Hepatocyte (in vitro differentiated cells): ENCODE measurements at places on chromosomes 11 and 22. TPM values are rescaled to one million over a fixed set of nuclear protein-coding genes. Genes with fewer than 3 reads are reported as not detected.

DNA sequence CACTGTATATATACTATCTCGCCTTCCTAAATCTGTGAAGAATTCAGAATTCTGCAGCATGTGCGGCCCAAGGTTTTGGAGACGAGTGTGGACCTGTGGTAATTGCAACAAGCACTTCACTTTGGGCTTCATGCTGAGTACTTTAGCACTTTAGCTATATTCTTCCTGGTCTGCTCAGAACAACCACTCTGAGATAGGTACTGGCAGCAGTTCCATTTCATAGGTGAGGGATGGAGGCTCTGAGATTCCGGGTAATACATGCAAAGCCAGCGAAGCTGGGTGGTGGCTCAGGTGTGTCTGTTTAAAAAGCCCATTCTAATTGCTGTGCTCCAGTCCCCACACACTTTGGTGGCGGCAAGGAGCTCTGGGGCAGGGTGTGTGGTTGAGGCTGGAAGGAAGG, 6.4 kb downstream of the ELF5 start:
- no peaks in the 10 kb centered on the region for H3K4me1 ChIP-seq
- H3K36me3 ChIP-seq, result no peaks in the 10 kb centered on the region
- no peak overlapping the region for H3K27ac ChIP-seq

DNA sequence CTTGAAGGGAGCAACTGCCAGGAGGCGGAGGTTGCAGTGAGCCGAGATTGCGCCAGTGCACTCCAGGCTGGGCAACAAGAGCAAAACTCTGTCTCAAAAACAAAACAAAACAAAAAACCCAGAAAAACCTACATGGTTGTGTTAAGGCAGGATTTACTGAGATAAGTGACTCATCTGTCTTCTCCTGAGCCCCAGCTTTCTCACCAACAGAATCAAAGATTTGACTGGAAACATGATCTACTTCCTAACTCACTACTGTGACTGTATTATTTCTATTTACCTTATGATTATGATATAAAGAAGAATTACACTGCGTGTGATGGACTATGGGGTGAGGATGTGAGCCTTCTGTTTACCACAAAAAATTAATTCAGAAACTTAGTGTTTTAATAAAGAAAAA, 21.8 kb downstream of the FAM118B start:
- no peaks in the 10 kb centered on the region for H3K27me3 ChIP-seq
- no peak overlapping the region for H3K27ac ChIP-seq
- H3K36me3 ChIP-seq, result no peaks in the 10 kb centered on the region
- H3K4me1 ChIP-seq, result no peaks in the 10 kb centered on the region
- no peak for DNase-seq
- no peak overlapping the region for H3K4me3 ChIP-seq

DNA sequence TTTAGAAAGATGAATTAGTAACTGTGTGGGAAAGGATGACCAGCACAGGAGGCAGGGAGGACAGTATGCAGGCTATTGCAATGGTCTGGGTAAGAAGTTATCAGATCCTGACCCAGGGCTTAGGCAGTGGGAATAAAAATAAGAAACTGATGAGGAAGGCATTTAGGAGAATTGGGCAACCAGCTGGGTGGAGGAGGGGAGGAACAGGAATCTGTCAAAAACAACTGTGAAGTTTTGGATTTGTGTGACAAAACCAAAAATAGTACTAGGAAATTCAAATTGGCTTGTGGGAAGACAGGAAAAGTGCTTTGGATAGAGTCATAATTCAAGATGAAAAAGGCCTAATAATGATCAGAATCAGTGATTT, 27.9 kb downstream of the MMP13 start:
- H3K27me3 ChIP-seq, result no peaks in the 10 kb centered on the region
- no peak overlapping the region for H3K27ac ChIP-seq
- H3K4me1 ChIP-seq, result peaks cover 24% of the 10 kb centered on the region

DNA sequence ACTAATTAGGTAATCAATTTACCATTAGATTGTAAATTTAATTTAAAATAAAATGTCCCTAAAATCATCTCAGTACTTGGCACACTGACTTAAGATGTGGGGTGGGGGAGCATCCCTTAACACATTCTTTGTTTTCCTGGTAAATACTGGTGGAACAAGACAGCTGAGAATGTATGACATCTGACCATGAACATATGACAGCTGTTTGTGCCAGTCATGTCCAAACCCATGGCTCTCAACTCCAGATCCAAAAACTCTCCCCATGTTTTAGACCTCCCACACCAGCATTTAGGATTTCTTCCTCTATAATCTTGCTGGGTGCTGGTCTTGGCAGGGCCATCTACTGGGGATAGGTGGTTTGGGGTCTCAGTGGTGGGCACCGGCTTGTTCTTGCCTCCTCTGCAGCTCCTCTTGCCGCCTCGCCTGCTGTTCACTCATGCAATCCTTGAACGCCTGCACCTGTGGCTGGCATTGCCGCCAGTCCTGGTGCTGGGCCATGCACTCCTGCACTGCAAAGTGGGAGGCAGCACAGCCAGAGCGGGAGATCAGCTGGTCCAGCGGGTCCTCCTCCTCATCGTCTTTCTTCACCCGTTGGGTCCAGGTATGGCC, 3.8 kb downstream of the COA4 start:
- no peak for DNase-seq
- H3K4me1 ChIP-seq, result peaks cover 14% of the 10 kb centered on the region
- no peaks in the 10 kb centered on the region for H3K27me3 ChIP-seq

DNA sequence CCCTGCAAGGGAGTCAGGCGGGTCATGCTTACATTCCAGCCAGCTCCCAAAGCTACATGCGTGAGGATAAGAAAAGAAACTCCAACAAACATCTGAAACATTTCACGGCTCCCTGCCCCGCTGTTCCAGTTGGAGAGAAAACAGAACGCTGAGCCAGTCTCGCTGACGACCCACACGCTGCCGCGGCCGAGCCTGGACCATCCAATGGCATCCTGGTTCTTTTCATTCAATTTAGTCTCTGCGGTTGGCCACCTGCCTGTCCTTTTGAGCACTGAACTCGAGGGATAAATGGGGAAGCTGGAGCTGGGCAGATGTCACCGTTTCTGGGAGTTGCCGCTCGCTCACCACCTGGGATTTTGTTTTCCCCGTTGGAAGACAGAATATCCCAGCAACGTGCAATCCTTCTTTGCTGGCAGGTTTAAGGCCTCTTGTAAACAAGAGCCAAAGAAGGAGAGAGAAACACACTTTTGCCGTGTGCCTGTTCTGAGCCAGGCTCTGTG, 45.3 kb upstream of the SHISAL1 start:
- no peak overlapping the region for H3K4me3 ChIP-seq
- H3K36me3 ChIP-seq, result no peaks in the 10 kb centered on the region
- no peak for DNase-seq
- no peaks in the 10 kb centered on the region for H3K27me3 ChIP-seq

GRCh38 chr11:3939211-3939610, 83.7 kb downstream of the STIM1 start:
- H3K27me3 ChIP-seq, result no peaks in the 10 kb centered on the region
- H3K36me3 ChIP-seq, result no peaks in the 10 kb centered on the region
- no peak for DNase-seq
- peaks cover 11% of the 10 kb centered on the region for H3K4me1 ChIP-seq
- H3K4me3 ChIP-seq, result no peak overlapping the region

- no peaks in the 10 kb centered on the region for H3K36me3 ChIP-seq
- no peaks in the 10 kb centered on the region for H3K27me3 ChIP-seq
- H3K4me1 ChIP-seq, result no peaks in the 10 kb centered on the region
- H3K27ac ChIP-seq, result no peak overlapping the region
Observed at GRCh38 chr11:69131121-69131566, 24.6 kb upstream of the SMIM38 start.

DNA sequence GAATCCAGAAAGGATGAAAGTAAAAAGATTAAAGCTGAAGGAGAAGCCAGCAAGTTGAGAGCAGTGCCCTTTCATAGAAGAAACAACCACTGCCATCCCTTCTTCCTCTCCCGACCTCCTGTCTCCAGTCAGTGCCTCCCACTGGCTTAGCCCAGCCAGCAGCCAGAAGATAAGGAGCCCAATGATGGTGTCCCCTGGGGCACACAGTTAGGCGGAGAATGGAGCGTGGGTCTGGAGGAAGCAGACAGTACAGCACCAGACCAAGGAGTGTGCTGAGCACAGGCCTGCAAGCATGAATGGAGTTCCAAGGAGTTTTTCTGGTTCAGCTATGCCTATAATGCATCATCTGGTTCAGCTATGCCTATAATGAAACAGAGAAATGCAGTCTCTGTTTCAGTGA, 54.3 kb upstream of the TNRC6B start:
- H3K27ac ChIP-seq, result no peak overlapping the region
- H3K4me3 ChIP-seq, result no peak overlapping the region
- no peaks in the 10 kb centered on the region for H3K4me1 ChIP-seq

Gene CHRNA10
- total RNA-seq, result 0.64 TPM in 1 of 2 replicates, not detected in the other

Gene DENND6B
- 3.1 and 3.3 TPM in 2 replicates for total RNA-seq

Gene USH1C
- total RNA-seq, result 58.8 and 60.6 TPM in 2 replicates
